ENCODE measurements at places on chromosomes 16 and 17.

DNA sequence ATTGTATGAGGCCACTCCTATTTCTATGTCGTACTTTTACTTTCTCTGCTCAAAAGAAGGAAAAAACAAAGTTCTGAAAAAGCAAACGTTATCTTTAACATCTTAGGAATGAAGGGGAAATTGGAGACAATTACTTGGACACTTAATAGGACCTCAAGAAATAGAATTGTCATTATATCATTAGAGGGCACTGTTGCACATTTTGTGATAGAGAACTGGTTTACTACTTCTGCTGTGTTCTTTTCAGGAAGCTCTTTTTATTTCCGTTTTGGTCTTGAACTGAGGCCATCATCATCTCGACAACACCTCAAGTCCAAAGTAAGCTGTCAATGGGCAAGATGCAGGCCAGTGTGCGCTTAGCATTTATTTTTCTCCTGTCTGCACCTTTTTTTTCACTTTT, 14.6 kb downstream of the COG4 start:
- DNase-seq = no peak

- no peak for DNase-seq
Measured at GRCh38 chr17:56762988-56763387, 70.7 kb downstream of the C17orf67 start.

DNA sequence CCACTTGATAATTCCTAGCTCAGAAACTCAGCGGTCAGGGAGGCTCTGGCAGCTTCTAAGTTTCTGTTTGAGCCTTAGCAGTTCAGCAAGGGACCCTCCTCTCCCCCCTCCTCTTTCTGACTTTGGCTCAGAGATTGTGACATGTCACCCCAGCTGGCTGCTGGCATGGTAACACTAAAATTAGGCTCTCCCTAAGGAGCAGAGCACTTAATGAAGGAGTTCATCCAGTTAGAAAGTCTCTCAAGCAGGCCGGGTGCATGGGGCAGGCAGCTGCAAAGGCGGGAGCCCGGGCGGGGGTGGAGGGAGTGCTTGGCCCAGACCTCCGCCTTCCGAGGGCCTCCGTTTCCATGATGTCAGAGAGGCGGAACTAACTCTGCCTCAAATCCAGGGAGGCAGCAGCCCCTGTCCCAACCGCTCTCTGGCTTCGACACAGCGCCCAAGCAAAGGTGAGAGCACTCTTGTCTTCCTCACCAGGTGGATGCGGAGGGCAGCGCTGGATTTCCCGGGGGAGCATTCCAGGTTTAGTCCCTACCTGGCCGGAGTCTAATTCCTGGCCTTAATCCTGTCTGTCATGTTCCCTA, 128.0 kb upstream of the PLCG2 start:
- no peak for DNase-seq

DNA sequence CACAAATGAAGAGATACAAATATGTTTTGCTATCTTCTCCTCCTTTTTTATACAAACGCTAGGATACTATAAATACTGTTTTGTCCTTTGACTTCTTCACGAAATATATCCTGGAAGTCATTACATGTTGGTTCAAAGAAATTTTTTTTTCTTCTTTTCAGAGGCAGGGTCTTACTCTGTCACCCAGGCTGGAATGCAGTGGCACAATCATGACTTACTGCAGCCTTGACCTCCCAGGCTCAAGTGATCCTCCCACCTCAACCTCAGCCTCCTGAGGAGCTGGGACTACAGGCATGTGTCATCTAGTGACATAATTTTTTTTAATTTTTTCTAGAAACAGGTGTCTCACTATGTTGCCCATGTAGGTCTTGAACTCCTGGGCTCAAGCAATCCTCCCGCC, 16.1 kb downstream of the CMC2 start:
- DNase-seq = no peak

- peak; percentile 20 for DNase-seq
Measured at GRCh38 chr16:14070877-14071575, at the start of gene MRTFB. Gene MRTFB (plus strand): TSS chr16:14071319. CDS start chr16:14140607, 69,288 bp downstream.

GRCh38 chr17:73337330-73337710, 25.5 kb upstream of the CDC42EP4 start:
- no peak for DNase-seq

DNA sequence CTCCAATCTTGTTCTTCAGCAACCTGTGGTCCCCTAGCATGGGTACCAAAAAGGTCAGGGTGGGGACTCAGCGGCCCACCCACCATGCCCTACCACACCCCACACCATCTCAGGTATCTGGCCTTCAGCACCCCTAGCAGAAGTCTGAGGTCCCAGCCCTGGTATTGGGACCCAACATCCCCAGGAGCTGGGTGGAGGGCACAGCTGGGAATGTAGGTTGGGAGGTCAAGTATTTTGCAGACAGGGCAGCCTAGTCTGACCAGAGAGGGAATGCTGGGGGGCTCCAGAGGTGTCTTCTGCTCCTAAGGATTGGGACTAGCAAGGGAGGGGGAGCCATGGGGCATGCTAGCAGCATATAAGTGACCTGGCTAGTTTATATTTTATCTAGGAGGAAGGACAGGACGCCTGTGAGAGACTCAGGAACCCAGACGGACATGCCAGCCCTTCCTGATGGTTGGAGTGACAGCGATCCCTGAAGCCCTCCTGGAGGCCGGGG, 822 bp upstream of the ADAM11 start:
- no peak for DNase-seq

All from amniotic epithelial cell (primary cell).